Activated naive CD8-positive, alpha-beta T cell treated with anti-CD3 and anti-CD28 coated beads, Interleukin-2, amount 10 ng/mL, durations not matched to agents 7 days and 5 days (primary cell): ENCODE measurements at places on chromosomes 3 and 15. TPM values are rescaled to one million over a fixed set of nuclear protein-coding genes. Genes with fewer than 3 reads are reported as not detected.

The GLDN gene
- total RNA-seq: not detected

GRCh38 chr3:136184703-136185102 lies 11.4 kb downstream of the MSL2 start:
- DNase-seq: no peak

GRCh38 chr3:9499455-9500107 lies 54.0 kb downstream of the LHFPL4 start:
- DNase-seq: no peak

GRCh38 chr3:169658311-169658931 lies 5.1 kb downstream of the MECOM start:
- DNase-seq: no peak

DNA sequence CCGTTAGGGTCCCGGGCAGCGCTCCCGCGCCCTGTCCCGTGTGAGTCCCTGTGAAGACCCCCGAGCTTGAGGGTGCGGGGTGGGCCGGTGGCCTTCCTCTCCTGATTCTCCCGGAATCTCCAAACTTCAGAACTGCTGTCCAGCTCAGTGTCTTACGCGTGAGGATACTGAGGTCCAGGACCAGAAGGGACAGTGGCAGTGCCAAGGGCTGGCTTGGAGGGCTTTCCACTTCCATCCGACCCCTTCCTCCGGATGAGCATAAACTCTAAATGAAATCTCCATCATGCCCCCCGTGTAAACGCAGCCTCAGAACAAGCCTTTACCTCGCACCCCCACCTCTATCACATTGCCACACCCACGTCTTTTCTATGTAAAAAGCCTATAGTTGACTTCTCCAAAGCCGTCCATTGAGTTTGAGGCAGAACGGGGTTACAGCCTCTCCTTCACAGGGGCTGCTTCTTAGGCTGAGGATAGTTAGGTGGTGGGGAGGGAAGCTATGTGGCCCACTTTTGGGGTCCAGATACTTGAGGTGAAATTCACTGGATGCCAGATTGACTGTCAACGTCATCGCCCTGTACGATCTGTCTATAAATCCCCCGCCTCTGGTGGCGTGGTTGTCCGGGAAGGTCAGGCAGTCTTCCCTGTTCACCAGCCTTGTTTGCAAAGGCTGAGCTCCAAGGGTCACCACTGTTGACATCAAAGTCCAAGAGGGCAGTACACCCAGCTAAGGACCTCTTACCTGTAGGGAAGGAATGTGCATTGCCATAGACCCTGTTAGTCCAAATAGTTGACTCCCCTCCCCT lies 1.1 kb downstream of the EDEM1 start:
- DNase-seq: no peak

The ROPN1 gene
- total RNA-seq: not detected

- no peak for DNase-seq
These were observed 4.2 kb downstream of the HMCES start for GRCh38 chr3:129282727-129283327.

DNA sequence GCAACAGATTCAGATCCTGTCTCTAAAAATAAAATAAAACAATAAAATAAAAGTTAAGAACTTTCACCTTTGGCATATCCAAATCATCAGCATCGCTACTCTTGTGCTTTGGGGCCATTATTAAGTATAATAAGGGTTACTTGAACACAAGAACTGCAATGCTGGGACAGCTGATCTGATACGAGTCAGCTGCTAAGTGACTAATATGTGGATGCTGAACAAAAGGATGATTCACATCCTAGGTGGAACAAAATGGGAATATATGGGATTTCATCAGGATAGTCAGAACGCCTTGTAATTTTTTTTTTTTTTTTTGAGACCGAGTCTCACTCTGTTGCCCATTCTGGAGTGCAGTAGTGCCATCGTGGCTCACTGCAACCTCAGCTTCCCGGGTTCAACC lies 29.7 kb downstream of the BUB1B start:
- no peak for DNase-seq

The GPR62 gene
- total RNA-seq: not detected

GRCh38 chr15:55515491-55515890 lies 7.5 kb upstream of the DNAAF4 start:
- no peak for DNase-seq

DNA sequence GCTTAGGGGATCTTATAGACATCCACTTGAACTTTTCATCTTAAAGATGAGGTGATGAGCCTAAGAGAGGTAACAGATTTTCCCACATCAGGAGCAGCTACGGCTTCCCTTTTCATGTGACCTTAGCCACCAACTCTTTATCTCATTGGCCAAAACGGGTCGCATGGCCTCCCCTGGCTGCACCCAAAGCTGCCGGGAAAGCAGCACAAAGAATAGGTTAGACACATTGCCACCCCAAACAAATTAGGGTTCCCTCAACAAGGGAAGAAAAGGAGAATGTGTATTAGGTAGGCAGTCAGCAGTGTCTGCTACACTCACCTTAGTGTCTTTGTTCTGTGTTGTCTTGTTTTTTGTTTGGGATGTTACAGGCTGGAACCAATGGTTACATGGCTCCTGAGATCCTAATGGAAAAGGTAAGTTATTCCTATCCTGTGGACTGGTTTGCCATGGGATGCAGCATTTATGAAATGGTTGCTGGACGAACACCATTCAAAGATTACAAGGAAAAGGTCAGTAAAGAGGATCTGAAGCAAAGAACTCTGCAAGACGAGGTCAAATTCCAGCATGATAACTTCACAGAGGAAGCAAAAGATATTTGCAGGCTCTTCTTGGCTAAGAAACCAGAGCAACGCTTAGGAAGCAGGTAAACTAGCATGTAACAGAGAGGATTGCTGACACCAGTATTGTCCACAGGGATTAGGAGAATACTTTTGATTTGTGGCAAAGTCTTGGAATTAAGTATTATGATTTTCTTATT lies 44.2 kb downstream of the GRK7 start:
- no peak for DNase-seq

GRCh38 chr3:142625153-142625440 lies 28.9 kb downstream of the PLS1 start:
- no peak for DNase-seq

- no peak for DNase-seq
These were observed 49.5 kb downstream of the MCF2L2 start for GRCh38 chr3:183378951-183379350.

DNA sequence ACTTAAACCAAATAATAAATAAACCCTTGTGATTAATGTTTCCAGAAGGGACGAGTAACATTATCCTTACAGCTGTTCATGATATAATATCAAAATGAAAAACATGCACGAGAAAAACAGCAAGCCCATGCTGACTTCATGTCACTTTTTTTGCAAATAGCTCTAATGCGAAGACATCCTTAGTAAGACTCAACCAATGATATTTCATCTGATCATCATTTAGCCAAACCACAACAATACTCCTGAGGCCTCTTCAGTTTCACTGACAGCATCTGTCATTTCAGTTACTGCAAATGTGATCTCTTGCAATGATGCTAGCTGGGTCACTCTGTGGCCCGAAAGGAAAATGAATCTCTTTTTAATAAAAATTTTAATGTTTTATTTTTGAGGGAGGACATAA lies 74.0 kb downstream of the POLR2M start:
- DNase-seq: no peak

DNA sequence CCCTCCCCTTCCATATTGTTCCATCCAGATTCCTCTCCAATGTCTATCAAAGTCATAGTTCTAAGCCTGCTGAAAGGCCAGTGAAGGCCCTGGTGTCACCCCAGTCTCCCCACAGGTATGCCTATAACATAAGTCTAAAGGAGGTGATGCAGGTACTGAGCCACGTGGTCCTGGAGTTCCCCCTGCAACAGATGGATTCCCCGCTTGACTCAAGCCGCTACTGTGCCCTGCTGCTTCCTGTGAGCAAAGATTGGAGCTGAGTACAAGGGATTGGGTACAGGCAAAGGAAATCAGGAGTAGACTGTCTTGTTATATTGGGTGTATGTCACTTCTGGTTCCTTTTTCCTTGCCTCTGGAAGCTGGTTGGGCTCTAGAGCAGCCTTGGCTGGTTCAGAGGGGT lies 8.2 kb downstream of the EIF2B5 start:
- no peak for DNase-seq

The GPR15 gene
- total RNA-seq: 40.6 TPM

- no peak for DNase-seq
These were observed 12.6 kb downstream of the MTHFS start for GRCh38 chr15:79884204-79884596.

The PEX5L gene
- not detected for total RNA-seq

- DNase-seq: peak; percentile 5
These were observed 217.3 kb downstream of the SNRPN start for GRCh38 chr15:25171856-25172687.
